ENCODE measurements at places on chromosomes 4 and X. TPM values are rescaled to one million over a fixed set of nuclear protein-coding genes. Genes with fewer than 3 reads are reported as not detected.

Gene F8A2
- not detected for polyA plus RNA-seq

Gene AADAT
- 22.2 TPM for polyA plus RNA-seq

Gene SOD3
- polyA plus RNA-seq = 33.4 TPM

Gene HS3ST1
- 0.21 TPM for polyA plus RNA-seq

Gene USP26
- polyA plus RNA-seq = not detected

Gene GLUD2
- polyA plus RNA-seq = 3.6 TPM

DNA sequence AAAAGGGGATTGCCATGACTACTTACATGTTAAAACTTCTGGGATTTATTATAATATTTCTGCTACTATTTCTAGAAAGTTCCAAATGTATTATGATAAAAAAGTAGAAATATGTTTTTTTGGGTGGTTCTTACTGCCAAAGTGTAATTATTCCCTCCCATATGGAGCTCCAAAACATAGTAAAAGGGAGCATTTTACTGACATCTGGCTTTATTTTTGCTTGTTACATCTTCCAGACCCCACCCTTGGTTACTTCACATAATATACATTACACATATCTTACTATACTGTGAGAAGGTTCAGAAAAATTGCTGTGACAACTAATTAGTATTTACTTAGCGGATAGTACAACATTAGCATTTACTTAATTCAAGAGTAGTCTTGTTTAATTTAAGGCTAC, 205.1 kb upstream of the TLL1 start:
- DNase-seq = peak; percentile 69

GRCh38 chrX:151919610-151920009, 6.9 kb downstream of the MAGEA4 start:
- DNase-seq = no peak

GRCh38 chr4:38266616-38267015, 306.4 kb downstream of the PTTG2 start:
- DNase-seq = peak; percentile 20

GRCh38 chrX:7996414-7996813, 69.2 kb upstream of the PNPLA4 start:
- DNase-seq = peak; percentile 45

DNA sequence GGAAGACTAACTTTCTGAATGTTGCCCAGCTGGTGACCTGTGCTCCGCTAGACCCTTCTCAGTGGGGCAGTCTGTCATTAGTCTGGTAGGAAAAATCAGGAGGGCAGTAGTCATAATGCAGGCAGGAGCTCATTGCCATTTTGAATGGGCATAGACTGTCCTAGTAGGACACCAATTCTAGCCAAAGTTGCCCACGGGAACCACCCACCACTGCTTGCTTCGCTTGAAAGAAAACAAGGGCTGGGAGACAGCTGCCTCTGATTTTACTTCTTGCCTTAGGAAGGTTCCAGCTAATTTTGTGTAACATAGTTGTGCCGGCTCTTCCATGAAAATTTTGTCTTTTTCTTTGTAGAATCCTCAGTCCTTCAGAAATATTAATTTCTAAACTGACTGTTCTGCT, 23.3 kb downstream of the HOPX start:
- DNase-seq = no peak

GRCh38 chr4:36174570-36174969, 69.7 kb downstream of the ARAP2 start:
- no peak for DNase-seq

GRCh38 chrX:21181232-21181853, 192.9 kb upstream of the CNKSR2 start:
- DNase-seq = no peak

GRCh38 chr4:122978789-122979188, 56.4 kb upstream of the NUDT6 start:
- DNase-seq = no peak

- no peak for DNase-seq
Observed at GRCh38 chr4:189771696-189772361, 168.8 kb upstream of the FRG1 start.

DNA sequence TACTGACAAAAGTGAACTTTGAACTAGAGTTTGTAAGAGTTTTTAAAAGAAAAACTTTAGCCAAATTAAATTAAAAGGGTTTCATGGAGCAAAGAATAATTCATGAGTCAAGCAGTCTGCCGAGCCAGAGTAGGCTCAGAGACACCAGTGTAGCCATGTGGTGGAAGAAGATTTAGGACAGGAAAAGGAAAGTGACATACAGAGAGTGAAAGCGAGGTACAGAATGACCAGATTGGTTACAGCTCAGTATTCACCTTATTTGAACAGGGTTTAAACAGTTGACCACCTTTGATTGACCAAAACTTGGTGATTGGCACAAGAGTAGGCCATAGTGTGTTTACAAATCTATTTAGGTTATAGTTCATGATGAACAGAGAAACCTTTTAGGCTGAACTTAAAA, 377.8 kb downstream of the KLHL4 start:
- DNase-seq = no peak

DNA sequence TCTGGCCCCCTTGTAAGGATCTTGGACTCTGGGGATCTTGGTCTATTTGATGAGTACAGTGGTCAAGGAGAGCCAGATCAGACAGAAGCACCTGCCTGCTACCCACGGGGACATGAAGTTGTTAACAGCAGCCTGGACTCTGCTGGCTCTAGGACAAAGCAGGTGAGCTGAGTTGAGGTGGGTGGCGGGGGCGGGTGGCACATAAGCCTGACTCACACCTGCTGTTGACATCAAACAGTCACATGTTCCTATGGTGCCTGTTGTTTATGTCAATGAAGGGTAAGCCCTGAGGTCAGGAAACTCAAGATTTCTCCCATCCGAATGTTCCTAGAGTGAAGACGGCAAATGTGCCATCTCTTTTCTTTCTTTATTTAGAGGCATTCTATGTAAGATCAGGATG, 50.1 kb upstream of the CLNK start:
- DNase-seq = no peak

- no peak for DNase-seq
Observed at GRCh38 chr4:180657881-180658280, 1585.3 kb upstream of the TENM3 start.

All from muscle of back (tissue), 13 donors.